ENCODE measurements at places on chromosomes 1 and 21. TPM values are rescaled to one million over a fixed set of nuclear protein-coding genes. Genes with fewer than 3 reads are reported as not detected.

DNA sequence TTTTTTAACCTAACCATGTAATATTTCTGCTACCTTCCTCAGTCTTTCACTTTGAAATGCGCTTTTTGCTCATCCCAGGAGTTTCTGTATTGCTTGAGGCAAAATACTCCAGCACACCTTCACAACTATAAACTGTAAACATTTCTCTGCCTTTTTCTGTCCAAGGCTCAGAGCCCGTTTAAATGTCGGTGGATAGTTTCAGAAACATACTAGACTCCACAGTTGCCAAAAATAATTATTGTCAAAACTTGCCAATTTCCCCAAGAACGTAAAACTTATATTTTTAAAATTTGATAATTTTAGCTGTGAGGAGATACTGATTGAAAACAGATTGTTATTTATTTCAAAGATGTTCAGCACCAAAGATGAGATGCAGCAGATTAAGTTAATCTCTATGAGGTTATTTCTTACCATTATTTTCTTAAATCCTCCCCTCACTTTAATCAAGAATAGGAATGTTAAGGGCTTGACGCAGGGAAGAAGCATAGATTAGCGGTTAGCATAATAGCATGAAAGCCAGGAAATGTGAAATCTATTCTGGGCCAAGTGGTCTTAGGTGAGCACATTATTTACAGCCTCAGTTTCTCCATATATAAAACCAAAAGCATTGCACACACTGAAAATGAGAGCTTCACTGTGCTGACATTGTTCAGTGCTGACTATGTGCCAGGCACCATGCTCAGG, 91.5 kb upstream of the ESRRG start:
- DNase-seq = no peak

GRCh38 chr1:33902486-33903209, 38.8 kb downstream of the HMGB4 start:
- no peak for DNase-seq

DNA sequence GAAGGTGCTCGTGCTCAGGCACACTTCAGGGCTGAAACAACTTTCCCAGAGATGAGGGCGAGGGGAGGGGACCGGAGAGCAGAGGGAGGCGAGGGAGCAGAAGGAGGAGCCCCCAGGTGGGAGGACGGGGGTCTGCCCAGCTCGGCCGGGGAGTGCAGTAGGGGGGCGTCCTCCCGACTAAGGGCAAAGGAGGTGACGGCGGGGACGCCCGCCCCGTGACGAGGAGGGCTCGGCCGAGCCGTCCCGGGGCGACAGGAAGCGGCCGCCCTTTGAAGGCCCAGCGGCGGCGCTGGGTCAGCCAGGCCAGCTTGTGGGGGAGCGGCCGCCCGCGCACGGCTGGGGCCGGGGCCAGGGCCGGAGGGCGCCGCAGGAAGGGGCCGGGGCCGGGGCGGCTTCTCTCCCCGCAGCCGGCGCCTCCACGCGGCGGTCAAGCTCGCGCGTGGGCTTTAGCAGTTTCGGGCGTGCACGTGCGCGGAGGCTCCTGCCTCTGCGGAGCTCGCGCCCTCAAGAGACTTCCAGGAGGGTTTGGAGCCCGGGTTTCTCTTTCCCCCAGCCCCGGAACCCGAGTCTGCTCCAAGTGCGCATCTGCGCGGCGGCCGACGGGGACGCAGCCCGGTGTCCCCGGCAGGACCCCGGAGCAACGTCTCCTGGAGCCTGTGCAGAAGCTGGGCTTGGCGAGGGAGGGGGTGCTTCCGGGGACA, 100.8 kb upstream of the SLC45A1 start:
- DNase-seq = no peak

- DNase-seq = no peak
Observed at GRCh38 chr1:153869486-153869885, 53.3 kb downstream of the GATAD2B start.

- no peak for DNase-seq
Observed at GRCh38 chr1:29172415-29172939, 9.2 kb downstream of the SRSF4 start.

GRCh38 chr21:31873696-31874599, 1.1 kb downstream of the HUNK start:
- DNase-seq = no peak

DNA sequence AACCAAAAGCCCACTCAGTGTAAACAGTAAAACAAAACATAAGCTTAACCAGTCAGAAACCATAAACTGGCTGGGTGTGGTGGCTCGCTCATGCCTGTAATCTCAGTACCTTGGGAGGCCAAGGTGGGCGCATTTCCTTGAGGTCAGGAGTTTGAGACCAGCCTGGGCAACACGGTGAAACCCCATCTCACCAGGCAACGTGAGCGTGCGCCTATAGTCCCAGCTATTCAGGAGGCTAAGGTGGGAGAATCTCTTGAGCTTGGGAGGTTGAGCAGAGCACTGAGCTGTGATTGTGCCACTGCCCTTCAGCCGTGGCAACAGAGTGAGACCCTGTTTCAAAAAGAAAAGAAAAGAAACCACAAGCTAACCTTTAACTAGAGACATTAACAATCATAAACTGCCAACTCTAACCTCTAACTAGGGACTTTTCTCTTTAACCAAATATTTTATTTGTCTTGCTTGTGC, 13.1 kb upstream of the PRRC2C start:
- no peak for DNase-seq

GRCh38 chr1:156423422-156424352, 54.7 kb downstream of the RHBG start:
- no peak for DNase-seq

GRCh38 chr1:153535242-153536011, at the start of gene S100A6:
TSS of gene S100A6 (minus strand) at chr1:153535991. CDS start at chr1:153535339, 652 bp downstream.
- peak; percentile 51 for DNase-seq

GRCh38 chr1:170580636-170581440, 48.9 kb downstream of the GORAB start:
- no peak for DNase-seq

DNA sequence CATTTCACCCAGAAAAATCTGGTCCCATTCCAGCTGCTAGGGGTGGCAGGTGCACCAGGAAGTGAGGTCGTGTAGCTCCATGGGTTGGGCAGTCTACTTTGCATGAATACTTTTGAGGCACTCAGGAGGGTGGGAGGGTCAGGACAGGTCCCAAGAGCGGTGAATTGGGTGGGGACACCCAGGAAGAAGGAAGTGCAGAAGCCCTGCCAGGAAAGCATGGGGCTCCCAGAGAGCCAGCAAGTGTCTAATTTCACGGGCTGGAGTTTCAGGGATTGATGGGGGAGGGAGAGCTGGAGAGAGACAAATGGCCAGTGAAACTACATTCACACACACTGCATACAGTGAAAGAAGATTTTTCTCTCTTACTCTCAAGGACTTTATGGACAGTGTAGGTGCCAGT, 137.8 kb downstream of the GALNT2 start:
- DNase-seq = peak; percentile 87

SEMA6C gene
- total RNA-seq = 6.1 TPM

HPCA gene
- total RNA-seq = not detected

OR2T11 gene
- total RNA-seq = not detected

CACNA1S gene
- not detected for total RNA-seq

EVA1C gene
- 3.0 TPM for total RNA-seq

SNX7 gene
- total RNA-seq = 25.4 TPM

CTTNBP2NL gene
- total RNA-seq = 28.7 TPM

LENEP gene
- total RNA-seq = 1.2 TPM
